Left cardiac atrium (tissue), 4 donors: ENCODE measurements at places on chromosomes 2 and 18.

GRCh38 chr18:44051026-44051425 lies 629.7 kb upstream of the SETBP1 start:
- DNase-seq: no peak

- no peak for DNase-seq
These were observed 14.7 kb upstream of the SLC4A3 start for GRCh38 chr2:219612577-219613286.

GRCh38 chr2:127580167-127581049 lies 44.9 kb downstream of the MYO7B start:
- no peak for DNase-seq

DNA sequence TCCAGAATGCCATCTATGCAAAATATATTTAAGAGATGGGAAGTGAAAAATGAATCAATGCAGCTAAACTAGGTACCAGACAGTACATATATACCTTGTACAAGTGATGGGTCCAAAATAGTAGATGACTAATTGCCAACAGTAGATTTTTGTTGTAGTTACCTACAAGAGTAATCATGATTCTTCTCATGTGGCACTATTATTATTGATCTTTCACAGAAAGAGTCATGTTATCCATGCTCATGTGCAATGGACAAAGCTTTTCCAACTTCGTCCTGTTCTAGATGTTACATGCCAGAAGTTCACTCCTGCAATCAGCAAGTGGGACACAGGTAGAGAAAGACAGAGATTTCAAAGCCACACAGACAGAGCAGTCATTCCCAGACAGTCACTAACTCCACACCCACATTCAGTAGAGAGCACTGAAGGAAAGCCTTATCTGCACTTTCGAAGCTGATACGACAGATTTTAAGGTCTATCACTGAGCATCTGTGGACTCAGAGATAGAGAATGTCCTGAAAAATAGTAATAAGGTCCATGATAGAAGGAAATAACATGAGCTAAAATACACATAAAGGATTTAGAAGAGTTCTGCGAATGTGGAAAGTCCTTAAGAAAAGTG lies 101.6 kb upstream of the ITPRID2 start:
- DNase-seq: no peak

DNA sequence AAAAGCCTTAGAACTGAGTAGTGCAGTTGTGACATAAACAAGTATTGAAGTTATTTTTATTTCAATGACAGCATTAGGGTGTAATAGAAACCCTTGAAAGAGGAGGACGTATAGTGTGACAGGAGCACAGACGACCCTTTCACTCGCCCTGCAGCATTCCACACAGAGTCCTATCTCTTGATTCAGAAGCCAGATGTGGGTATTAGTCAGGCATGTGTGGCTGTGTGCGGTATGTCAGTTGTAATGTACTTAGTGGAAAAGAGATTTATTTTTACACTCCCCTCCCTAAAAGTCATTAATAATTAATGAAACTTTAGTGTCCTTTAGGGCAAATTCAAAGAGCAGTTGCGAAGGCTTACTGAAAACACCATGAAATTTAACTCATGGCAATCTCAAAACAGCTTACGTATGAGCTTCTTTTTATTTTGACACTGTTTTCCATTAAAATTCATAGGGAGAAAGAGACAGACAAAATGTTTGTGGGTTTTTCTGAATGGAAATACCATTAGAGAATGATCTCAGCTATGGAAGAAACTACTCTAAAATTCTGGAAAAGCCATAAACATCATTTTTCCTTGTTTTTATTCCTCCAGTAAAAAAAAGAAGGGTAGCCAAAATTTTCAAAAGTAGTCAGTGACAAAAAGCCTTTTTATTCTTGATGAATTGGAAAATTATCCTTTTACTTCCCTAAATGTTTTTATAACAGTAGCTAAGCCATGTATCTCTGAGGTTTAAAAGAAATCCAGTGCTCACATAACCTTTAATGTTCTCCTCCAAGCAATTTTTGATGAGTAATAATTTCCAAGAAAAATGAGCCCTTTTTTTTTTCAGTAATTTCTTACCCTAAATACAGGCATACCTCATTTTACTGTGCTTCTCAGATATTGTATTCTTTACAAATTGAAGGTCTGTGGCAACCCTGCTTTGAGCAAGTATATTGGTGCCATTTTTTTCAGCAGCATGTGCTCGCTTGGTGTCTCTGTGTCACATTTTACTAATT lies 84.0 kb upstream of the DSEL start:
- DNase-seq: no peak

GRCh38 chr2:218295029-218295428 lies 2.7 kb upstream of the TMBIM1 start:
- no peak for DNase-seq
